ENCODE measurements at places on chromosomes 16 and 17.

DNA sequence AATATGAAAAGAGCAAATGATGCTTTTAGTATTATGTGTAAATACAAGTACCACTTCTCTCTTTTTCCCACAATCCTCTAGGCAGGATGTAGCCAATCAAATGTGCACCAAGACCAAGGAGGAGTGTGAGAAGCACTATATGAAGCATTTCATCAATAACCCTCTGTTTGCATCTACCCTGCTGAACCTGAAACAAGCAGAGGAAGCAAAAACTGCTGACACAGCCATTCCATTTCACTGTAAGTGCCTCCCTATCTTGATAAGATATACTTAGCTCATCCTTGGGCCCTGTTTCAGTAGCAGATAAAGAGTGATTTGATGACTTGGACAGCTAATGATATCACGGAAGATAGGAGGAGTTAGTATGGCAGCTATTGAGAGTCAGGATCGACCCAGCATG is 33.7 kb downstream of the TADA2A start:
- DNase-seq = no peak

DNA sequence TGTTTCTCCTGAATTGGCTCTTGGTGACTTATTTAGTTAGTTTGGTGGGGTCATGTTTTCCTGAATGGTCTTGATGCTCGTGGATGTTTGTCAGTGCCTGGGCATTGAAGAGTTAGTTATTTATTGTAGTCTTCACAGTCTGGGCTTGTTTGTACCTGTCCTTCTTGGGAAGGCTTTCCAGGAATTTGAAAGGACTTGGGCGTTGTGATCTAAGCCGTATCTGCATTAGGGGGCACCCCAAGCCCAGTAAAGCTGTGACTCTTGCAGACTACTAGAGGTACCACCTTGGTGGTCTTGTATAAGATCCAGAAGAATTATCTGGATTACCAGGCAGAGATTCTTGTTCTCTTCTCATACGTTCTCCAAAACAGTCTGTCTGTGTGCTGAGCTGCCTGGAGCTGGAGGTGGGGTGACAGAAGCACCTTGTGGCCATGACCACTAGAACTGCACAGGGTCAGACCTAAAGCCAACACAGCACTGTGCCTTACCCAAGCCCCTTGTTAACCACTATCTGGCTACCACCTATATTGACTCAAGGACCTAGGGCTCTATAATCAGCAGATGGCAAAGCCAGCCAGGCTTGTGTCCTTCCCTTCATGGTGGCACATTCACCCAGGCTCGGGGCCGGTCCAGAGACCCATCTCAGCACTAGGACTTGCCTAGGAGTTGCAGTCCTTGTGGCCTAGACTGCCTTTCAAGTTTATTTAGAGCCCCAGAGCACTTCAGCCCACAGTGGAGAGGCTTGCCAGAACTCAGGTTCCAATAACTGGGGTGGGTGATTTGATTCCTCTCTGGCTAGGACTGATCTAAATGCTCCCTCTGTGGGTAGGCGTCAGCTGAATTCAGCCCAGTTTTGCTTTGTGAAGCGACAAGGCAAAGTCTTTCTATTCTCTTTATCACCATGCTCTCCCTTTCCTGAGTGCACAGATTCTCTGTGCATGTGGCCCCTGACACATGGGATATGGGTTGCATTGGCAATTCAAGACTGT is 11.0 kb downstream of the RNF135 start:
- no peak for DNase-seq

- DNase-seq = no peak
Observed at GRCh38 chr16:83732536-83732935, 75.2 kb upstream of the HSBP1 start.

- DNase-seq = no peak
Observed at GRCh38 chr16:50466170-50466569, 82.0 kb upstream of the NKD1 start.

GRCh38 chr17:77875051-77875780 is 83.3 kb upstream of the TNRC6C start:
- peak; percentile 86 for DNase-seq

GRCh38 chr17:57906910-57907309 is 48.3 kb downstream of the CUEDC1 start:
- no peak for DNase-seq

DNA sequence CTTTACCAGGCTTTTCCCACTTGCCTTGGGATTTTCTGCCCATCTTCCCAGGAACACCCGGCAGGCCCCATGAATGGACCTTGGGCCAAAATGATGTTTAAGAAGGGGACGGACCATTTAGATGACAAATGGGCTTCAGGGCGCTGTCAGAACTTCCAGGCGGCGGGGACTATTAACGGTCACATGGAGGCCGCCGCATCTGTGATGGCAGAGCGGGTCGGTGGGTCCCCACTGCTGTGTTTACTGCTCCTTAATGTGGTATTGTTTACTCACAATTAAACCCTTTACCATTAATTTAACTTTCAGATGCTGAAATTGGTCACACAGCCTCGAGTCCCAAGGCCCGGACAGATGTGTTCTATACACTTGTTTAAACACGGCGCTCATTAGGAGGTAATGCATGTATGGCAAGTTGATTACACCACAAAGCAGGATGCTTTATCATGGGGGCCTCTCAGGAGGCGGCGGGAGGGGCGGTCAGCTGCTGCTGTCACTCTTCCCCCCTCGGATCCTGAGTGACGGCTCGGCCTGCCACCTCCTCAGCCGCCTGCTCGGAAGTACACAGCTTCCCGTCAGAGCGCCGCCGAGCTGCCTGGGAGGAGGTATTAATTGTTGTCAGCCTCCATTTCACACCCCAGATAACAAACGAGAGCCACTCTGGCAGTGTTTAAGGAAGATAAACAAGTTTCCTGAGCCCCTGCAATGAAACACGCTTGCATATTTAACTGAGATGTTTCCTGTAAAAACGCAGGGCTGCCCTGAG is 83.9 kb upstream of the IRX3 start:
- no peak for DNase-seq

GRCh38 chr17:30234964-30235363 is 533 bp downstream of the SLC6A4 start:
- DNase-seq = no peak

DNA sequence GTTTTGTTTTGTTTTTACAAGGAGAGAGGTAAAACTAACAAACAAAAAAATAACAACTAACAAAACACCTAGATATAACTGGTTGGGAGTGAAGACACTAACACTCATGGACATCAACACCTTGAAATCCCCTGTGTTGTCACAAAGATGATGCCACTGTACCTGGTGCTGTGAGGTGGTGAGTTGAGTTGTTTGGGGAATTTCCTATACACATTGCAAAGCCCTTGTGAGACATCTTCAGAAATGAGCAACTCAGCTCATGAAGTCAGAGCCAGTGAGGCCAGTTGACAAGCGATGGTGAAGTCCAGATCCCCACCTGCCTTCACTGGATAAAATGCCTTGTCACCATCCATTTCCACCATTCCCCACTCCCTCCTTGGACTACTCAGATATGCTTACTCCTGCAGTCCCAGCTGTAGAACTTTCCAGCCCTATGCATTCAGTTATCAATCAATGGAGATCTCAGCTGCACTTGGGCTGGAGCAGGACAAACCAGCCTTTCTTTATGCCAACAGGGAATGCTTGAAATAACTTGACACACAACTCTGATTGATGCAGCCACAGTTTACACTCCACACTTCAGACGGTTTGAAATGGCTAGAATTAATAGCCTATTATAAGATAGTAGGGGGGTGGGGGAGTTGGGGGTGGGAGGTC is 22.2 kb downstream of the ANKFN1 start:
- no peak for DNase-seq

DNA sequence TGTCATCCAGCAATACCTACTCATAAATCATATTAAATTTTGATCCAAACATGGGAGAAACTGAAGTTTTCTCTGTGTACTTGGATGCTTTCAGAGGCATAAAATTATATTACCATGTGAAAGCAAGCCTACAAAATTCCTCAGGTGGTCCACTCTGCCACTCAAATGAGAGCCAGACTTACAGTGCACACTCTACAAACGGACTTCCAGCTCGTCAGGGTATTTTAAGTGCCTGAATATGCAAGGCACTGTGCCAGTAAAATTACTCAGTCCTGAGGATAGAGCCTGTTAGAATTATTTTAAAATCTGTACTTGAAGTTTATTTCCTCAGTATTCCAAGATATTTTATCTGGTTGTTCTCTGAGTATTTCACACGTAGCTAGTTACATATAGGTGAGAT is 54.5 kb downstream of the TENT4B start:
- DNase-seq = no peak

DNA sequence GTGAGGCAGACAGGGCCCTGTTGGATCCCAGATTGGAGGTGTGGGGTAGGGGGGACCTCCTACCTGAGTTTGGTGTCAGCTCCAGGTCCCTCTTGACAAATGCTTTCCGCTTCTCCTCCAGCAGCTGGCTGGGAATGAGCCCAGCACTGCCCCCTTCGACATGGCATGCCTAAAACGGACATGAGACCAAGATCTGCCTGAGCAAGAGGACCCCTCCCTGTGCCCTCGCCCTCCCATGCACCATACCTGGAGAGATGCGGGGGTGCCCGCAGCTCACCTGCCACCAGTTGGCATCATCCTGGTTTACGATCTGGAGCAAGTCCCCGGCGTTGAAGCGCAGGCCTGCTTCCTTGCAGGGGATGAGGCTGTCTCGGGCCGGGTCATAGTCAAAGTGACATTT is 26.2 kb downstream of the MPP2 start:
- DNase-seq = no peak

- DNase-seq = peak; percentile 66
Observed at GRCh38 chr16:22948603-22949368, 134.8 kb downstream of the HS3ST2 start.

DNA sequence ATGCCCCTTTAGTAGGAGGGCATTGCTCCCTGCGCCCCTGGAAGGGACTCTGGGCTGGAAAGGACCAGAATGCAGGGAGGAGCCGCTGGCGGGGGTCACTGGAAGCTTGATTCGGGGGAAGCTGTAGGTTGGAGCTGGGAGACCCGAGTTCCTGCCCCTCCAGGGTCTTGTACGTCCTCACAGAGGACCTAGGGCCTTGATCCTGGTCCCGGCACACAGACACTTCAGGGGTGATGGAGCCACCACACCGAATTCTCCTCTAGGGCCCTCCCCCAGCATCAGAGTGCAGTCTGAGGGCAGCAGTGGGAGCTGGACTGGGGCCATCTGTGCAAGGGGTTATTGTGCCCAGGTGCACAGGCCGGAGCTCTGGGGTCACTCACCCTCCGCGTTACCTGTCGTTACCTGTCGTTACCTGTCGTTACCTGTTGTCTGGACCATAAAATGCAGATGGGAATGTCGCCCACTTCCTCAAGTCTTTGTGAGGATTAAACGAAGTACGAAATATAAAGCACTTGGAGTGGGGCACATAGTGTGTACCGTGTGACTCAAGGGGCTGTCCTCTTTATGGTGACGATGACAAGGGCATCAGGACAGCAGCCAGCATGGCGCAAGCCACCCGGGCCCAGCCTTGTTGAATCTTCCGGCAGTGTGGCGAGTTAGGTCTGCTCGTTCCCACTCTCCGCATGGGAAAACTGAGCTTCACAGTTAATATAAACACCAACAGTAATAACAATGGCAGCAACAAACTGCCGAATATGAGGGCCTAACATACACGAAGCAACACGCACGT is 48.6 kb downstream of the CMIP start:
- no peak for DNase-seq

- no peak for DNase-seq
Observed at GRCh38 chr16:53093162-53093744, 38.5 kb downstream of the CHD9 start.

GRCh38 chr17:52147431-52147830 is 11.1 kb downstream of the CA10 start:
- DNase-seq = no peak

- DNase-seq = no peak
Observed at GRCh38 chr16:19916064-19916463, 31.4 kb upstream of the GPRC5B start.
